ENCODE measurements at places on chromosomes 16 and 17.

- no peak overlapping the region for H3K27ac ChIP-seq
- no peak overlapping the region for H3K4me3 ChIP-seq
- DNase-seq, result no peak
Observed at GRCh38 chr17:9343516-9343915, 232.1 kb downstream of the STX8 start.

- DNase-seq, result peak; percentile 80
- no peaks in the 10 kb centered on the region for H3K36me3 ChIP-seq
- H3K4me1 ChIP-seq, result peaks cover 63% of the 10 kb centered on the region
Observed at GRCh38 chr17:50889528-50890118, 23.5 kb upstream of the TOB1 start.

DNA sequence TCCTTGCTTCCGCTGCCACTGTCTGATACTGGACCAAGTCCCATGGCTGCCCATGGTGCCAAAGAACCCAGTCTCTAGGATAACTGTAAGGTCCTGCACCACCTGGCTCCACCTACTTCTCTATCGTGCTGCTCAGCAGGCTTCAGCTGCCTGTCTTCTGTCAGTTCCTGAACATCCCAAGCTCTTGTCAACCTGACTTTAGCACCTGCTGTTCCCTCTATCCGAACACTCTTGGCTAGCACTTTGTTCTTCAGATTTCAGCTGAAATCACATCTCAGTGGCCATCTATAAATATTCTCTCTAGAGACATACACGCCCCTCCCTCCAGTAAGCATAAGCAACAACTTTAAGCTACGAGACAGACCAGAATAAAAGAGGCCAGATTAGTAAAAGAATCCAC is 15.0 kb upstream of the TMEM101 start:
- no peaks in the 10 kb centered on the region for H3K27me3 ChIP-seq
- H3K27ac ChIP-seq, result no peak overlapping the region
- no peaks in the 10 kb centered on the region for H3K4me1 ChIP-seq
- DNase-seq, result no peak

GRCh38 chr17:282000-282911 is 70.4 kb downstream of the RPH3AL start:
- H3K27me3 ChIP-seq, result no peaks in the 10 kb centered on the region
- H3K4me1 ChIP-seq, result no peaks in the 10 kb centered on the region
- no peak for DNase-seq

DNA sequence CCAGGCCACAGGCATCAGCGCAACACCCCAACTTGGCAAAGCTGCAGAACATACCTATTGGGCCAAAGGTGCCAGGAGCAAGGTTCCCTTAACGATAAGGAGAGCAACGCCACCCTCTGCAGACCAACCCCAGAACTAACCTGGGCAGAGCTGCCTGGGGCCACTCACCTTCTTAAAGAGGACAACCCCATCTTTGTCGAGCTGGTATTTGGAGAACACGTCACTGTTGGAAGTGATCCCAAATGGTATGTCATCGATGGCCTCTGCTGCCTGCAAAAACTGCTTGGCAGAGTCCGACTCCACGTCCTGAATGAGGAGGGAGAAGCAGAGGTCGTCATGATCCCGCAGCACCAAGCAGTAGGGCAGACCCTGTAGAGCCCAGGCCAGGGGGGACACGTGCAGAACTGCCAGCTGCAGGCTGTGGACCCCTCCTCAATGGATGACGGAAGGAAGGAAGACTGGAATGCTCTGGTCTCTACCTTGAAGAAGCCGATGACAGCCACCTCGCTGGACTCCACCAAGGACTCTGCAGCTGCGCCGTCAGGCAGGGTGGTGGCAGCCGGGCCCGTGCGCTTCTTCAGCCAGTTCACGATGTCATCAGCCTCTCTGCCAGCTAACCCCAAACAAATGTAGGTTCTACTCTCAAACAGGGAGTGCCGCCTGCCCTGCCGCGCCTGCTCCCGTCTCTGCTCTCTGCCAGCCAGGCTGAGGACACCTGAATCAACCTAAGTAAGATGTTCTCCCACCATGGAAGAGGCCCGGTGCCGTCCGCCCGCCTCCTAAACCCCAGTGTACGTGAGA is 5.2 kb downstream of the P4HB start:
- DNase-seq, result no peak
- peaks cover 10% of the 10 kb centered on the region for H3K4me1 ChIP-seq
- no peaks in the 10 kb centered on the region for H3K27me3 ChIP-seq
- peaks cover 79% of the 10 kb centered on the region for H3K36me3 ChIP-seq
- no peak overlapping the region for H3K27ac ChIP-seq
- no peak overlapping the region for H3K4me3 ChIP-seq

DNA sequence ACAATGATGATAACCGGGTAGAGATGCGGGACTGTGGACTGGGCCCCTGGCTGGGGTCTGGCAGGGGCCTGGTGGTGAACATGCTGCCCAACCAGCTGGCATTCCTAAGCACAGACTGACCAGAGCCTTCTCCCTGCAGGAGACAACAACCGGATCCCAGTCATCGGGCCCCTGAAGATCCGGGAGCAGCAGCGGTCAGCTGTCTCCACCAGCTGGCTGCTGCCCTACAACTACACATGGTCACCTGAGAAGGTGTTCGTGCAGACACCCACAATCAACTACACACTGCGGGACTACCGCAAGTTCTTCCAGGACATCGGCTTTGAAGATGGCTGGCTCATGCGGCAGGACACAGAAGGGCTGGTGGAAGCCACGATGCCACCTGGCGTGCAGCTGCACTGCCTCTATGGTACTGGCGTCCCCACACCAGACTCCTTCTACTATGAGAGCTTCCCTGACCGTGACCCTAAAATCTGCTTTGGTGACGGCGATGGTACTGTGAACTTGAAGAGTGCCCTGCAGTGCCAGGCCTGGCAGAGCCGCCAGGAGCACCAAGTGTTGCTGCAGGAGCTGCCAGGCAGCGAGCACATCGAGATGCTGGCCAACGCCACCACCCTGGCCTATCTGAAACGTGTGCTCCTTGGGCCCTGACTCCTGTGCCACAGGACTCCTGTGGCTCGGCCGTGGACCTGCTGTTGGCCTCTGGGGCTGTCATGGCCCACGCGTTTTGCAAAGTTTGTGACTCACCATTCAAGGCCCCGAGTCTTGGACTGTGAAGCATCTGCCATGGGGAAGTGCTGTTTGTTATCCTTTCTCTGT is 5.1 kb upstream of the SLC7A6 start:
- no peak overlapping the region for H3K27ac ChIP-seq
- no peak overlapping the region for H3K4me3 ChIP-seq
- H3K36me3 ChIP-seq, result peaks cover 36% of the 10 kb centered on the region
- no peak for DNase-seq
- no peaks in the 10 kb centered on the region for H3K27me3 ChIP-seq

GRCh38 chr17:4263282-4264215 is at the start of gene ANKFY1:
Gene ANKFY1, minus strand, starts transcription at chr17:4263979. Its CDS starts 38 bp downstream, at chr17:4263941.
- H3K4me3 ChIP-seq, result peak within 1 kb of the TSS; percentile 94
- peaks cover 8% of the 10 kb centered on the region for H3K4me1 ChIP-seq
- no peaks in the 10 kb centered on the region for H3K27me3 ChIP-seq
- peak within 1 kb of the TSS; percentile 81 for H3K27ac ChIP-seq

DNA sequence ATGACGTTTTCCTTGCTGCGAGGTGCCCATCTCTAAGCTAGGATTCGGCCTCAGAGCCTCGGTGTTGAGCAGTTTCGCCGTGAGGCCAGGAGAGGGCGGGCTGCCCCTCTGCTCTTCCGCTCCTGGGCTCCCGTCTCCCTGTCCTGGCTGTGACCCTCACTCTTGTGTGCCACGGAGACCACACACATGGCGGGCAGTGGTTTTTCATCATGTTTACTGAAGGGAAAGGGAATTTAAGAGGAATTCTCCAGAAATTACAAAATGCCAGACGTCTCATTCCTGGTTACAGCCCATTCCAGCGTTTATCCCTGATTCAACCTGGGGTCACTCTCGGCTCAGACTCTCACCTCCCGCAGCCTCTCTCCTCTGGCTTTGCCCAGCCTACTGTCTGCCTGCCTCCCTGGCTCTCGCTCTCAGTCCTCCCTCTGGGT is 96.8 kb upstream of the ELAC2 start:
- no peak overlapping the region for H3K4me3 ChIP-seq
- DNase-seq, result no peak
- H3K36me3 ChIP-seq, result no peaks in the 10 kb centered on the region
- H3K27me3 ChIP-seq, result no peaks in the 10 kb centered on the region
- no peaks in the 10 kb centered on the region for H3K4me1 ChIP-seq
- H3K27ac ChIP-seq, result no peak overlapping the region

GRCh38 chr17:19364699-19365498 is 2.4 kb upstream of the B9D1 start:
- H3K27ac ChIP-seq, result no peak overlapping the region
- no peak for DNase-seq
- peaks cover under 1% of the 10 kb centered on the region for H3K36me3 ChIP-seq
- no peak overlapping the region for H3K4me3 ChIP-seq
- H3K4me1 ChIP-seq, result peaks cover 15% of the 10 kb centered on the region

DNA sequence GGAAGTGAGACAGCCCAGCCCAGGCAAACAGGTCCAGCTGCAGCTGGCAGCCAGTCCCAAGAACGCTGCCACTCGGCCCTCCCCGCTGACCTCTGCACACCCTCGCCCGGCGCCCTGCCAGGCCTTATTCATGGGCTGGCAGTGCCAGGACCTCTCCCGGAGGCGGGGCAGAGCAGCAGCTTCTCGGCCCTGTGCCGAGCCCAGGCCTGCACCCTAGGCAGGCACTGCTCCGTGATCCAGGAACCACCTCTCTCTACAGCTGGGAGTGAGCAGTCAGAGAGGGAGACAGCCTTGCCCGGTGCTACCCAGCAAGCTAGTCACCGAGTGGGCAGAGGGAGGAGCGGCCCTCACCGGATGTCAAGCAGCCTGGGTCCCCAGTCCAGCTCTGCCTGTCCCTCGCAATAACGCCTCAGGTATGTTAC is 79.9 kb upstream of the CBX4 start:
- DNase-seq, result no peak
- no peak overlapping the region for H3K4me3 ChIP-seq
- H3K4me1 ChIP-seq, result peaks cover 56% of the 10 kb centered on the region
- no peak overlapping the region for H3K27ac ChIP-seq
